ENCODE measurements at places on chromosomes 5 and 9.

DNA sequence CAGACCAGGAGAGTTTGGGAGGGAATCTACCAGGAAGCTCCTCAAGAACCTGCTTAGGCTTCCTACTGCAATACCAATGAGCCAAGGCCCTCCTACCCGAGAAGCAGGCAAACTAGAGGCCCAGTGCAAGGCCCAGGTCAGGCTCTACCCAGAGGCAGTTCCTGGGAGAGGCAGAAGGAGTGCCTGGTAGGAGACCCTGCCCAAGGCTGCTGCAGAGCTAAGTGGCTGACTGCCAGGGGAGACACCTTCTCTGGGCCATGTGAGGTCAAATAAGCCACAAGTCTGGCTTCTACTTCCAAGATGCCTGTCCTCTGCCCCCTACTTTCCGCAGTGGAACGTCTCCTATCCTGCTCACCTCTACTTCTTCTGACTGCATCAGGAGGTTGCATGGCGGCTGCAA is 17.8 kb downstream of the ACSL6 start:
- DNase-seq = no peak

DNA sequence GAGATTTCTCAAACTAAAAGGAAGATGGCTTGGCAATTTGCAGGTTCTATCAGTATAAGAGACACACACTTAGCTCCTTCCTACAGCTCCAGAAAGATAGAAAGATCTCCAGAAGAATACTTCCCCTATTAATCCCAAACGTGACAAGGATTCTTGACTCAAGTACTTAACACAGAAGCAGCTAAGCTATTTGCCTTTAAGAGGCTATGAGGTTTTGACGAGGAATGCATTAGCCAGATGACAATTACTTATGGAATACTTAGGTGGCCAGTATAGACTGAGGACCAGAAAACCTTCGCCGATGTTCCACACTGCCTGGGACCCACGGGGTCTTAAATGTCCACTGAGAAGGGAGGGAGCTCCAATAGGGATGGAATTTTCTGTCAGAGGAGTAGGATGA is 340.5 kb upstream of the KIF2A start:
- DNase-seq = no peak

- DNase-seq = no peak
These were observed 125.8 kb upstream of the ZNF366 start for GRCh38 chr5:72633041-72633445.

DNA sequence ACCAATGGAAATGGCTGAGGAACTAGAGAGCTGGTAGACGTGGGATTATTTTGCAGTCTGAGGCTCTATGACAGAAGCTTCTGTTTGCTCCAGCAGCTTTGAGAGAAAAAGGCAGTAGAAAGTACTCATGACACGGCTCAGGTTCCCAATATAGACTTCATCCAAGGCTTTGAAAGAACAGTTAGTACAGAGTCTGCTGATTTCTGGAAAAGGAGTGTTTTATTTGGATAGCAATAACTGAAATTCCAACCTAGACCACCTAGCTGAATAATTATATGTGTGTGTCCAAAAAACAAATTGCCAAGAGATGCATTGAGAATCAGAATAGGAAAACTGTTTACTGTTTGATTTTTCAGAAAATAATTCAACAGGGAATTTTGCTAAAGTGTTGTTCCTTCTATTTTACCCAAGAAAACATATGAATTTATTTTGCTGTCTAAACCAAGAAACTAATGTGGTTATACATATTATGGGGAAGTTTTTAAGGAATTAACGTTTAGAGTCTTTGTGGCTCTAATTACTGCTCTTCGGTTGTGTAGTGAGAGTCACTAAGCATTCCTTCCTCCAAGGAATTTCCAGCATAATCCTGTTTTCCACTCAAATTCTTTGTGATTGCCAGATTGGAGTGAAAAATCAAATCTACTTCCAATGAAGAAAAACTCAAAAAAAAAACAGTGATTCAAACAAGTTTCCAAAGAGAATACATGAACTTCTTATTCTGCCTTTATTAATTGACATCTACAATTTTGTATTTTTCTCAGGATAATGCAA is 18.1 kb upstream of the MTX3 start:
- no peak for DNase-seq

GRCh38 chr5:15290953-15291352 is 209.0 kb upstream of the FBXL7 start:
- peak; percentile 28 for DNase-seq

GRCh38 chr5:138964647-138965201 is 89.6 kb upstream of the LRRTM2 start:
- DNase-seq = no peak

DNA sequence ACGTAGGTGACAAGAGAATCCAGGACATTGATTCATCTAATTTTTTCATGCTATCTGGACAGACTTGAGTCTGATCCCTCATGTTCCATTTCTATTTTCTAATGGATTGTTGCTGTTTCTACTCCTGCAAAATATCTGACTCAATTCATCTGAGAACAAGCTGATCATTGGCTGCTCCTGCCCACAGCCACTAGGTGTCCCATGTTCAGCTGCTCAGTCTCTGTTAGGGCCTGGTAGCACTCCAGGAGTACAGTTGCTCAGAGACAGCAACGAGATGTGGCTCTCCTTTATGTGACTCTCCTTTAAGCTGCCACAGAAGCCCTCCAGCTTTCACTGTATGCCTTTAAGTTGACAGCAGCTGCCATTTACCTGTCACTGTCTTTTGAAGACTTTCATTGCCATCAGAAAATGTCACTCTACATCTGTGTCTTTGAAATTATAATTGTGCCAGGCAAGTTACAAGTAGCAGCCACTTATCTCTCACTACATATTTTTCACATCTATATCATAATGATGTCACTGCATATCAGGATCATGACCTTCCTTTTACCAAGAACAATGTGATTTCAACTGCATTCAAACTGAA is 1944.2 kb upstream of the NUDT12 start:
- peak; percentile 37 for DNase-seq

- DNase-seq = no peak
These were observed 54.9 kb upstream of the CAMK4 start for GRCh38 chr5:111169269-111169668.

DNA sequence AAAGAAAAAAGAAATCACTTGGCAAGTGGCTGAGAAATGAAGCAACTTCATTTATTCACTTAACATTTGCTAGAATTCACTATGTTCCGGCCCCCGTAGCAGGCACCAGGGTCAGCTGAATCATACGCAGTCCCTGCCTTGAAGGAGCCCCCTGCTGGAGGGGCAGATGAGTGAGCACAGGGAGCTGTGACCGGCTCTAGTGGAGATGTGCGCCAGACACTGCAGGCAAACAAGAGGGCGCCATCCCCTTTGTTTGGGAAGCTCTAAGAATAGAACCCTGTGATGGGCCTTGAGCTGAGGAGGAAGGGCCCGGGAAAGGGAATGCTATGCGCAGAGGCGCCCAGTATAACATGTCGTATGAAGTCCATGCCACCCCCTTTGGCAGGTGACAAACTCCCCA is 20.2 kb upstream of the RPL26L1 start:
- DNase-seq = peak; percentile 77

DNA sequence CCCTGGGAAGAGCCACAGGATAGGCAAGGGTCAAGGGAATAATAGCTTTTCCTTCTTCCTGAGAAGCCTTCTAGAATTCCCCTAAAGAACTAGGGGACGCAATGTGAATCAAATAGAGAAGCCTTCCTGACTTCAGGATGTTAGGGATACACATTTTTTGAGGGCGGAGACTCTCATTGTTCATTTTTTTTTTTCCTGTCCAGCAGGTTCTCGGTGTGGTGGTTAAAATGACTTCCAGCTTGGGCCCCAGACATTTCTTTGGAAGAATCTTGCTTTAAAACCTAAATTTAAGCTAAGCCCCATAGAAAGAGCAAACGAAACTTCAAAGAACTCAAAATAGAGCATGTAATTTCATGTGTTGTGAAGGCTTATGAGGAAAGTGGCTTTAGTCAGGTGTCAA is 80.8 kb downstream of the IQGAP2 start:
- no peak for DNase-seq

DNA sequence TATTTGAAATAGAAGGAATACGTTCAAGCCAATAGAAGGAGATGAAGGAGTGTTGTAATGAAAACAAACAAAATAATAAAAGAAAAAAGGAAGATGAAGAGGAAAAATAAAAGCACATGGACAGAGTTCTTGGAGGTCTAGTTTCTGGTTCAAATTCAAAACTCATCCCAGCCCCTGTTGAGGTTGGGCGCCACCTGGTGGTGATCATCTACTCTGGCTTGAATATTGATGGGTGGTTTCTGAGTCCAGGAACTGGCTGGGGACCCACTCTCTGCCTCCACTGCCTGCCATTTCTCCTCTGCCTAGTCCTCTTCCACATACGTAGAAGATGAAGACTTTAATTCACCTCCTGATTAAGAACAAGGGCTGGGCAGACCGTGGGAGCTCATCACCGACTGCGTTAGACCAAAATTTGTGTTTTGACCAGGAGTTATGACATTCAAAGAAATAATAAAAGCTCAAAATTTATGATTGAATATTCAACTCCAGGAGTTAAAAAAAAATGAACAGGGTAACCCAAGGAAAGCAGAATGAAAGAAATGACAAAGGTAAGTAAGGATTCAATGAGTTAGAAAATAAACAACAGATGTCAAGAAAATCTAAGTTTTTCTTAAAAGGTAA is 99.0 kb upstream of the SLC1A3 start:
- DNase-seq = peak; percentile 86

- DNase-seq = no peak
These were observed 14.6 kb downstream of the ZBTB43 start for GRCh38 chr9:126819482-126819881.

DNA sequence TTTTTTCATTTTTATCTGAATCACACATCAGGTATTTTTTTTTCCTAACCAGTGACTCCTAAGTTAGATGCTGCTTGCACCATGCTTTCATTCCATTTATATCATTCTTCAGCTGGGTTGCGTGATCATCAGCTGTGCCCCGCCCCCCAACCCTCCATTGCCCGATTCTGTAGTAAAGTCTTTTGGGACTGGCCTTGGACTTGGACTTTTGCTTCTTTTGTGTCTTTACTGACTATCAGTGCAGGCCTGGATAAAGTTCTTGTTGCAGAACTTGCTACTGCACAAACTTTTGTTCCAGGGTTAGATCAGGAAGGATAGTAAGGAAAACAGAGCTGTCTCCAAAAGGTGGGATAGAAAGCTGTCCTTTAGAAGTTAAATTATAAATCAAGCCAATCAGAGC is 38.5 kb downstream of the SLC22A5 start:
- no peak for DNase-seq

DNA sequence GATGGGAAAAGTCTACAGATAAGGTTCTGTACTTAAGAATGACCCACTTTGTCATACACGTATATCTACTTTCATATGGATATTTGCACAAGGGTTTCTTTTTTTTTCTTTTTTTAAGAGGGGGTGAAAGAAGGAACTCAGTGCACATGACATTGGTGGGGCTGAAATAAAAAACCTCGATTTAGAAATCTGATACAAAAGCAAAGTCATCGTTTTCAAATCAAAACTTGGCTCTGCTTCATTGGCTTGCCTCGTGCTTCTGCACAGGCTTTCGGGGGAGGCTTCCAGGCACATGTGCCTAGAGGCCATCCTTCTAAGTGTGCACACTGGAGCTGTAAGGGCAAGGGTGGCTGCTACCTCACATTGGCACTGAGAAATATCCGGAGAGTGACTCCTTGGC is 31.1 kb downstream of the PTTG1 start:
- no peak for DNase-seq

GRCh38 chr5:159195775-159196174 is 13.6 kb downstream of the RNF145 start:
- DNase-seq = no peak

GRCh38 chr5:43017428-43017815 is 22.7 kb downstream of the ANXA2R start:
- DNase-seq = peak; percentile 62

DNA sequence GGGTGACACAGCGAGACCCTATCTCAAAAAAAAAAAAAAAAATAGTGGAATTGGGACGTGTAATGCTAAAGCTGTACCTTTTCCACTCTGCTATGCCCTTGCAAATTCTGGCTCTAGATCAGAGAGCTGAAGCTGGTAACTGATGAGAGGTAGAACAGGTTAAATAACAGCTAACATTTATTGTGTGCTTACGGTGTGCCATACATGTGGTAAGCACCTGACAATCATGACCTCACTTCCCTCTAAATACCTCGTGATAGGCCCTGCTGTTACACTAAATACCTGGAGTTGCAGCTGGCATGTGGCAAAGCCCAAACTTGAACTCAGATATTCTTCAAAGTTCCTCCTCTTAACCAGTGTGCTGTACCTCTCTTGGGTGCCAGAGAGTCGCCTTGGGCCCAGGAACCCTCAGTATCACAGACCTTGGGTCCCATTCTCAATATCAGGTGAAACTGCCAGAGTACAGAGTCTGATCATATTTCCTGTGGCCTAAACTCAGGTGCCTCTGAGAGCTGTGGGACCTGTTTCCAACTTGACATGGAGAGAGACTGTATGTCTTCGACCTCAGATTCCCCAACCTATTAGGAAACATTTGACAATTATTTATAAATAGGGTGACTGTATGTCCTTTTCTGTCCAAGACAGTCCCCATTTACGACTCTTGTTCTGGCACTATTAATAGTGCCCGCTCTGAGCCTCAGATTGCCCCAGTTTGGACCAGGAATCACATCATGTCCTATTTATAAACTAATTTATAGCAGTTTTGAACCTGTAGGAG is 4.8 kb downstream of the ARL10 start:
- DNase-seq = no peak

DNA sequence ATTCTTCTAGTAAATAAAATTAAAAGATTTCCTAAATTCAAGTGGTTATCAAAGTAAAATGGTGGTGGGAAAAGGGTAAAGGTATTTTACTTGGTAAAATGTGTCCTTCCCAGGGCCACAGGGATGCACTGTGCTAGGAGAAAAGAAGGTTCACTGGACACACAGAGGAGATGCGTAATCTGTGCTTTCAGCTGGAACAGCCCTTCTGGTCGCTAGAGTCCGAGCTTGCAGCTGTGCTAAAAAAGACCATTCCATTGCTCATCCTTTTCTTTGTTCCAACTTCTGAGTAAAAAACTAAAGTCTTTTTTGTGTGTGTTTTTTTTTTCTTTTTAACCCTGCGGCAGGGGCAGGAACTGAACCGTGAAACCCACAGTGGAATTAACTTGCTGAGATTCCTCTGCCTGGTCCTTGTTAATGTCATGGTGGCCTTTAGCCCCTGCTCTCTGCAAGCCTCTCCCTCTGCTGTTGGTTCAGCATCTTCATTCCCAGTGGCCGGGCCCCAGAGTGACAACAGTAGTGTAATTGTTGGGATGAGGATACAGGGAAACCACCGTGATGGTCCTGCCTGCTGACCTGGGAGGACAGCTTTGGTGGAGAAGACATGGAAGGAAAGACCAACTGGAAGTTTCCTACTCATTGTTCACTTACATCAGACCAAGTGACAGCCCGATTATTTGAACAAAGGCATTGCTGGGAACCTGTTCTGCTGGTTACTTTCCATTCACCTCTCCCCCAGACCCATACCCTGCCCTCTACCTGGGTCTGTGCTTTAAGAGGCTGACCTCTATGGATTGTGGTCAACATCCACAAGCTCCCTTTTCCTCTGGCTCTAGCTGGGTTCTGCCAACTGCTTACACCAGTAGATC is 31.9 kb upstream of the FSTL4 start:
- no peak for DNase-seq

- DNase-seq = no peak
These were observed 686 bp upstream of the COL27A1 start for GRCh38 chr9:114154600-114155102.

Measured in Kasumi-1 (cell line).